Cortex of kidney (tissue), 1 donor: ENCODE measurements at places on chromosomes 2 and 18.

DNA sequence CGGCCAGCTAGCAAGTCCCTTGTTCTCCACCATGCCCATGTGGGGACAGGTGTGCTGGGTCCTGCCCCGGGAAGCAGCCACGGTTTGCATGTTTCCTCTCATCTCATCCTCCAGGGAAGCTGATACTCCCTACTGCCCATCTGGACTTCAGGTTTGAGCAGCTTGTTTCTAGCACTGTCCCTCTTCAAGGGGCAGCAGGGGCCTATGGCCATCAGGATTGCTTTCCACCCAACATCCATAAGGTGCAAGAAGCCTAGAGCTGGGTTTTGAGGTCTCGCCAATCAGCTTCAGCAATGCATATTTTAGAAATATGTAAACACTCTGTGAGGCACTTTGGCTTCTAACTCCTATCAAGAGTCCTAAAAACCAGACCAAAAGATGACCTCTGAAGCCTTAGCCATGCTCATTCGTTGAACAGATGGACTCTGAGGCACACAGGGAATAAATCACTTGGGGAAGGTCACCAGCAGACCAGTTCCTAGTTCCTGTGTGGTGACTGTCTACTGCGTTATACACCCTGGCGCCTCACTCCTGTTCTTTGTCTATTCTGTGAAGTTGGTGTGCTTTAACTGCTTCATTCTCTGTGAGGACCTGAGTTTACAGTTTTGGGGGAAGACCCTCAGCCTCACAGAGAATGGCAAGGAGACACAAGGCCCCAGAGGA, 192.6 kb upstream of the TWIST2 start:
- DNase-seq: no peak

DNA sequence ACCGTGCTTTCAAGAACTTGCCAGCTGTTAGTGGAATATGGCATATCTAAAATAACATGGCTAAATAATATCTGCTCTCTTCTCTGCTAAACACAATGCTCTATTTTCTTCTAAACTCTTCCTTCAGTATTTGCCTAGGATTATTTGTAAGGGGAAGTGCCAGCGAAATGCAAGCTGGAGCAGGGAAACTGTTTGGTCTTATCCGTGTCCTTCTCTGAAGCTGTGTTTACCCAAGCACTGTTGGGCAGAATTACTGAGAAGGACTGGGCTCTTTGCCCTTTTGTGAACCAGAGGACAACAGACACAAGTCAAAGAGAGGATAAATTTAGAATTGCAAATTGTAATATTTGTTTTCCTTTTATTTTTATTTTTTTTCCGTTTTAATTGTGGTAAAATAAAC, 23.6 kb downstream of the CPO start:
- DNase-seq: no peak

GRCh38 chr2:98280376-98281102, 65.7 kb upstream of the CNGA3 start:
- no peak for DNase-seq

DNA sequence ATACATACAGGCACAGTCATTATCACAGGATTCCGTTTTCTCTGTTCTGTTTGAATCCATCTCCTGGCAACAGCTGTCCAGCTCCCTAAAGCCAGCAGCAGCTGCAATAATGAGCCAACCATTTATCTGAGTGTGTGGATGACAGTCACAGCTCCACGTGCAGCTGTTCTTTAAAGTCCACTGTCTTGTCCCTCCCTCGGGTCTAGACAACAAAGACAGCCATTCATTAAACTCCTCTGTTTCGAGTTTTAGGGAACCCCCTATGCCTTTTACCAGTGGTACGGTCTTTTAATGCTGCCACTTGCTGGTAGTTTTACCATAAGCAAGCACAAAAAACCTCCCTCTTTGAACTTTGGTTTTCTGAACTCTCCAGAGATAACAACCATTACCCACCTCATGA, 16.0 kb upstream of the MSGN1 start:
- no peak for DNase-seq
